ENCODE measurements at places on chromosomes 6 and 20.

DNA sequence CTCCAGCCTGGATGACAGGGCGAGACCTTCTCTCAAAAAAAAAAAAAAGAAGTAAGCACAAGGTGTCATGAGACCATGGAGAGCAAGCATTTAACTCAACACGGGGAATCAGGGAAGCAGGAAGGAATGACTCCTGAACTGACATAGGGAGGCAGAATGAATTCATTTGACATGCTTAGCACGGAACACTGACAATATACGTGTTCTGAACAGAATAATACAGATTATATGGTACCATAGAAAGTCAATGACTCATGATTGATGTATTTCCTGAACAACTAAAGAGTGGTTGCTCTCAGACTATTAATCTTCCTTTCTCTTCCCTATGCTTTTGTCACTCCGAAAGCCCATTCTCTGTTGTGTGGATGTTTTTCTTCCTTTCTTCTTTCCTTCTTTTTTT, 20.7 kb upstream of the ASIP start:
- DNase-seq: no peak

DNA sequence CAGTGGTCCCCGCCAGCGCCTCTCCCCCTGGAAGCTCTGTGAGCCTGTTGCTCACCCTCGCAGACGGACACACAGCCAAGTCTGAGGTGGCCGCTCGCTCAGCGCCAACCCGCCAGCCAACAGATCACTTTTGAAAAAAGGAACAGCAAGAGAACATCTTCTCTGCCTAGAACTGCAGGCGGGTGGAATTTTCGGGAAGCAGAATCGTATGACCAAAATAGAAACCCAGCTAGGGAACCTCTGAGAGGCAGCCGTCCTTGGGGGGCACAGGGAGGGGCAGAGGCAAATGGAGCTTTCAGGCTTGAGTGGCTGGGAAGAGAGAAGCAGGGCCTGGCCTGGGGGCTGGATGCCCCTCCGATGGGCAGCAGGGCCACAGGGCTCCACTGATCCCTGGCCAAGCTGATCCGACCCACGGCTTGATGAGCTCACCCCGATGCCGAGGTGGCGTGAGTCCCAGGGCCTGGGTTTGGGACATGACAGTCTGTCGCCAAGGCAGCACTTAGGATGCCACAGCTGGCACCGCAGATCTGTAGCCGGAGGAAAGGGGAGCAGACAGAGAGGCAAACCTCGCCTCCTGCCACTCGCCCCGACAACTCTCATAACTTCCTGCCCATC, 9.8 kb downstream of the NFATC2 start:
- DNase-seq: no peak

- no peak for DNase-seq
These were observed 46.8 kb downstream of the EIF2S2 start for GRCh38 chr20:34065260-34065659.

DNA sequence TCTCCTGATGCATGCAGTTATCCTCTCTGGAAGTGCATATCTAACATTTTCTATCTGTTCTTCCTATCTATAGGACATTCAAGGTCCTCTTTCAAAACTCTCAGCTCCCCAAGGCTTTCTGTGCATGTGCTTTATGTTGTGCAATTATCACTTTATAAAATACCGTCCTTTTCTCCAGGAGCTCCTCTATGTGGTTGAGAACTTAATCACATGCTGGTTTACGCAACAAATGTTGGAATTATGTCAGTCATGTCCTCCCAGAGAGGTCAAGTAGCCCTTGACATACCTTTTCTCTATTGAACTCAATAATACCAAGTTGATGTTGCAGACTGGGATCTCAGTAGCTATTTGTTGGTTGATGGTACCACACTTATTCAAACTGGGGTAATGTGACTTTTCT, 388.4 kb downstream of the BTBD3 start:
- no peak for DNase-seq

GRCh38 chr20:20685635-20686034, 26.8 kb downstream of the RALGAPA2 start:
- DNase-seq: no peak

GRCh38 chr6:5082487-5083306, 2.4 kb upstream of the PPP1R3G start:
- peak; percentile 34 for DNase-seq
